Fibroblast of upper back skin (primary cell): ENCODE measurements at places on chromosomes 6 and 20.

DNA sequence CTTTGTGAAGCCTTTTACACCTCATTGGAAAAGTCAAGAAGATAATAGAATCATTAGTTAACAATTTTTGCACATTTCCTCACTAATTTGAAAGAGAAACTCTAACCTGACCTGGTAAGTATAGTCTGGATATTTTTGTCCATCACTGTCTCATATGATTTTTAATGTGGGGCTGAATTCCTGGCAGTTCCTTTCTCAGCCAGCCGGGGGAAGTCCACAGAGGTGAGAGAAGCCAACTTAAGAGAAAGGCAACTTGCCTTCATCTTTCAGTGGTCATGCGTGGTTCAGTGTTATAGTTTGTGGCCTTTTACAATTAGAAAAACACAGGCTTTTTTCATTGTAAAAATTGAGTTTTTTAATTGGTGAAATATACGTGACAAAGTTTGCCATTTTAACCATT is 80.6 kb downstream of the CDYL start:
- no peak for DNase-seq

DNA sequence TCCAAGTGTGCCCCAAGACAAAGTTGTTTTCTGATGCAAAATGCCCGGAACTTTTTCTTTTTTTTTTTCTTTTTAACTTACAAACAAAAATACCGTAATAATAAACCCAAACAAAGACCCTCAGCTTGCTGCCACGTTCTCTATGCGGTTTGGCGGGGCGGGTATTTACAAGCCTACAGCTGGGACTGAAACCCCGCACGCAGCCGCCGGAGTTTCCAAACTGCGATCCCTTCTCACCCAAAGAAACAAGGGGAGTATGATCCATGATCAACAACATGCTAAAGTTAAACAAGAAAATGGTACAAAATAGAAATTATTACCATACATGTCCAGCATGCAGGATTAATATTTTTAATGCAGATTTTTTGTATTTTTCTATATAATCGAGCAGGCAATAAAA is 2.1 kb downstream of the MAFB start:
- DNase-seq, result no peak

DNA sequence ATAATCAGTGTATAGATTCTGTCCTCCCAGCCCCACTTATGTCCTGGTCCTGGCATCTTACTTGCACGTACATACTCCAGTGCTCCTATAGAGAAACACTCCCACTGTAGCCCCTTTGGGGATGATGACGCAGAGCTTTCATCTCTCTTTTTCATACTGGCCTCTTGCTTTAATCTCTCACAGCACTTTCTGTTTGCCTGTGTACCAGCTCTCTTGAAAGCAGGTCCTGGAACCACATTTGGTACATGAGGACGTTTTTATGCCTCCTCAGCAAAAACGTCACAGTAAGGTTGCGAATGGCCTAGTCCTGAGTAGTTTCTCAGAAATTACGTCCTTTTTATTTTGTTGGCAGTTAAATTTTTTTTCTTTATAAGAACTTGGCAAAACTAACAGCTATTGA is 10.8 kb downstream of the L3MBTL3 start:
- DNase-seq, result no peak

DNA sequence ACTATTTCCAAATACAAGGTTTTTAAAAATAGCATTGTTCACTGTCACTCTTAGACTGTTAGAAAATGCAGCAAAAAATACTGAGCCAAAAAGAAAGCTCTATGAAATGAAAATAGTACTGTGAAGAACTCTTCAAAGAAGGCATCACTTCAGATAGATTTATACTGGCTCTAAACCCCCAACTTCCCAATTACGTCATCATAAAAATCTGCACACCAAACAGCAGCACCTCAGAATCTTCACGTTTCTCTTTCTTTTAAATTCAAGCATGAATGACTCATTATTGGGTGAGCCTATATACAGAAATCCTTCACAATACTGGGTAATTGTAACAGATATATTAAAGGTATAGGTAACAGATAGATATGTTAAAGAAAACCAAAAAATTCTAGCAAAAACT is 208.4 kb upstream of the HTR1E start:
- DNase-seq, result no peak

DNA sequence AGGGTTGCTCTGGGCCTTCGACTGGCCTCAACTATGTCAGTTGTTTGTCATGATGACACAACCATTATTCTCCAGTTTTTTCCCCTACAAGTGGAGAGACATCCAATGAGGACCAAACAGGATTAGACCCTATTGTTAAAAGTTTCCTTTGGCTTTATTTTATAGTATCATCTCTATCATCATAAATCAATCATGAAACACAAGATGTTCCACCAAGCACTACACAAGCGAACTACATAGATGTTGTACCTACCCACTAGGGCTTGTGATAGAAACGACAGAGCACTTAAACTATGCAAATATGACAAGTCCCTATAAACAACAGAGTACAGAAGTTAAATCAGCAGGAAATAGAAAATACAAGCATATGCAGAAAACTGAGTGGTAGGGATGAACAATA is 422.5 kb upstream of the MARCKS start:
- DNase-seq, result no peak

DNA sequence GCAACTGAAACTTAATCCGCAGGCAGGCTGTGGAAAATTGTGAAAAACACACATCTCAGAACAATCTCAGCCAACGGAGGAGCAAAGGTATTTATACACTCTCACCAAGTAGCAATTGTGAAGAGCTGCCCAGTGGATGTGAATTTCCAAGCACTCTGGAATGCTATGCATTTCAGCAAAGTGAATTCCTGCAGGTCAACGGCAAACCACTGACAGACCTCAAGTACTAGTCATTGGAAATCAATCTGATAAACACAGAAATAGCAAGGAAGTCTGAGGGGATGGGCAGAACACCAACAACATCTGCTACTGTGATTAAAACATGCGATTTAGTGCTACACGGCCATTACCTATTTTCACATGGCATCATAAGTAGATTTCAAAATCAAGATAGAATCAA is 429.1 kb downstream of the HTR1B start:
- peak; percentile 99 for DNase-seq

- no peak for DNase-seq
Measured at GRCh38 chr6:118661831-118662230, 10.4 kb upstream of the CEP85L start.
